NCI-H1694 treated with DMSO at 0.1 percent for 48 hours (cell line): ENCODE measurements at places on chromosomes 13 and 19.

GRCh38 chr13:51523082-51523518 is 61.2 kb upstream of the WDFY2 start:
- no peak for DNase-seq

DNA sequence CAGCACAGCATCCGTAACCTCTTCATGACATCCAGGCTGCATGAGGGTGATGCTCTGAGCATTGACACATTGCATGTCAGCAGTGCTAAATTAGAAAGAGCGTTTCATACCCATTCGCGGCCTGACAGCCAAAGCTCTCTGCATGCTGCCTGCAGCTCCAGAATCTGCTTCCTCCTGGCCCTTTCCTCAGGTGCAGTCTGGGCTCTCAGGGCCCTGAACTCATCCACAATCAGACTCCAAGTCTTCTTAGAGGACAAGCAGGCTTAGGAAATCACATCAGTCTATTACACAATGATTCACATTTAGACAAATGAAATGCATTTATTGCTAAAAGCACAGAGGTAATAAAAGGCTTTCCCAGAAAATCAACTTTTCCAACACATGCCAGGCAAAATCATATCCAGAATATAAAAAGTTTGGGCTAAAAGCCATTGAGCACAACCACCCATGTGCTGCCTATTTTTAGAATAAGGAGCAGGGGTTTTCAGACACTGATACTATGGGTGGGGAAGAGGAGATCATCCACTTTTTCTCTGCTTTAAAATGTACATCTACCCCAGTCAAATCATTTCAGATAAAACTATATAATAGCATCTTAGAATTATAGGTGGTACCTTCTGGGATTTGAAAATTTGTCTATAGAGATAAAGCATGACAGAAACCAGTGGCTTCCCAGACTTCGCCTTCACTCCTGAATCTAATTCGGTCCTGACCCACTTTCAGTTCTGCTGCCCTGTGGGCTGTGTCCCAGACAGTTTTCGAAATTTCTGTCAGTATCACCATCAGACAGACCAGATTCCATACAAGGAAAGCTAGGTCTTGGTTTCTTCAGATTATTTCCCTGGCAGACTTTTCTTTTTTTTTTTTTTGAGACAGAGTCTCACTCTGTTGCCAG is 109.3 kb downstream of the COL4A2 start:
- DNase-seq, result no peak

DNA sequence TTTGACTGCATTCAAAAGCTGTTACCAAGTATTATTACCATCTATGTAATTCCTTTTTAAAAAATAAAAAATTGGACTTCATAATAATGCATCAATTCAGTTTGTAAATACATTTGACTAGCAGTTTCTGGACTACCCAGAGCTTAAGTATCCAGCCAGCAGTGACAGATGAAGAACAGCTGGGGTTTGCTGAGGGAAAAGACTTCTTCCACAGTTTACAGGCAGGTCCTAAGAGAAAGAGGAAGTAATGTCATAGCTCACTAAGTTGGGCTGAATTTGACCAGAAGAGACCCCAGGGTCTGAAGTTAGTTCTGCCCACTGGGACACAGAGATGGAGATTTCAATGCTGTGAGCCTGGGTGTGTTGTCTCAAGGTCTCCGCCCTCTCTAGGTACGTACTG is 96.4 kb downstream of the MBNL2 start:
- no peak for DNase-seq

DNA sequence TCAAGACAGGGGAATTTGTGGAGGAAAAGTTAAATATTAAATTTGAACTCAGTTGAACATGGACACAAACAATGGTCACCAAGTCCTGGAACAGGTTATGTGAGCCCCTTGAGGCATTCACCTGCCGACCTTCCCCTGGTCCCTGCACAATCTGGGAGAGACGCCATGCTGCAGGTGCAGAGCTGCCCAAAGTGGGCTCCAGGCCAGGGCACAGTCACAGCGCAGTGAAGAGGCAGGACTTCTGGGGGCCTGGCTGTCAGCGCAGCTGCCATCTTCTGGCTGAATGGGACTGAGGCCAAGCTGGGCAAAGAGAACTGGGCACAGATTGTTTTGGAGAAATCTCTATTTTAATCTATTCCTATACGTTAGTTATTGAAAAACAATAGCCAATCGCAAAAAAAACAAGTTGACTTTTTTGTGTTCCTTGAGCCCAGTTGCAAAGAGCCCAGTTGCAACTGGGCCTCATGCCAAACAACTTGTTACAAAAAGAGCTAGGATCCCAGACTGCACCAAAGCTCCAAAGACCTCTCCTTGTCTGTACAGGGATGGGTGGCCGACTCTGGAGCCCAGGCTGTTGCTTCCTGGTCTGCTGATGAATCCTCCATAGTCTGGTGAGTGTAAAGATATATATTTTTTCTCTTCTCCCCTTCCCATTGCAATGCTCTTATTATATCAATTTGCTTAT is 1.2 kb upstream of the ZNF626 start:
- DNase-seq, result no peak

DNA sequence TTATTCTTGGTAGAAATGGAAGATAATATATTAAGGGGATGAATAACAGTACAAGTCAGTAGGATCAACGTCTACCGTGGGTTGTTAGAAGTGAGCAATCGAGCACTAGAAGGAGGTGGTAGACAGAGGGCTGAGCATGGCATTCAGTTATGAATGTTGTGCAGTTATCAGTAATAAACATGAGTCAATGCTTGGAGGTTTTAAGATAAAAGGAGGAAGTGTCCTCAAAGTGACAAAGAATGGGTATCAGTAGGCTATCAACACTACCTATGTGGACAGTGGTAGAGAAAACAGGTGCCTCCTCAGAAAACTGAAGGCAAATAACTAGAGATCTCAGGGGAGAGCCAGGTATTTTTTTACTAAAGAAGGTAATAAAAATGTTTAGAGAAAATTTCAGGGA is 1607.0 kb downstream of the PCDH9 start:
- no peak for DNase-seq
